ENCODE measurements at places on chromosomes 2 and 18.
A peak's percentile ranks its signal among the peaks of the same experiment; 100 is the strongest.

- DNase-seq: no peak
These were observed 121.6 kb downstream of the ZFP36L2 start for GRCh38 chr2:43104763-43105162.

DNA sequence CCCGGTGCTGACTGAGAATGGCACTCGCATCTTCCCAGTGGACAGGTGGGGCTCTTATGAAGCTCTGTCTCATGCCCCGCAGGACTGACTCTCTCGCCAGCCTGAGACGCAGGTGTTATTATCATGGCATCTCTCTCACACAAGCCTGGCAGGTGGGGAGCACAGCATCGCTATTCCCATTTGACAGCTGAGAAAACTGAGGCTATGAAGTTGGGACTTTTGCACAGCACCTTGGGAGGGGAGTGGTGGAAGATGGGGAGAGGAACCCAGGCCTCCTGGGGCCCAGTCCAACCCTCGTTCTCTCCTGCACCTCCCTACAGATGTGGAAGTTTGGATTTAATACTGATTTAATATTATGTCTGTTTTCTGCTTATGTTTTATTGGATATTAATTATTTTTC is 9.0 kb upstream of the NTSR2 start:
- no peak for DNase-seq

- no peak for DNase-seq
These were observed 779 bp upstream of the LYPD6 start for GRCh38 chr2:149329489-149330126.

DNA sequence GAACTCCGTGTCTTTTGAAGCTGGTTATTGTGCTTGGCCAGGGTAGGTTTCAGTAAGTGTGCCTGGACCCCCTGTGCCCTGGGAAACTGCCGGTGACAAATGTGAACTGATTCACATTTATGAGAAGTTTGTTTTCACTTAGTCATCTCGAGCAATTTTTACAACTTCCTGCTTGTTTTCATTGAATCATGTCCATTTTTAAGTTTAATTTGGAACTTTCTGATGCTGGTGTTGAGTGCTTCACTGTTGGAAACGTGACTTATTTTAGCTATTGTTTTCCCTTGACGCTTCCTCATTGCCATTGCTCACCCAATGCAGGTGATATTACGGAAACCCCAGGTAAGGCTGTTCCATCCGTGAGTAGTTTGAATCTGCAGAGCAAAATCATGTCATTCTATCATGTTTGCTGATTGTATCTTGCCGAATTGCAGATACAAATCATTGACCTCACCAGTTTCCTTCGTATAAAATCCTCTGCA is 97.2 kb downstream of the RTN4 start:
- no peak for DNase-seq

- peak; percentile 84 for DNase-seq
These were observed 548 bp downstream of the KANSL3 start for GRCh38 chr2:96637385-96638143.

DNA sequence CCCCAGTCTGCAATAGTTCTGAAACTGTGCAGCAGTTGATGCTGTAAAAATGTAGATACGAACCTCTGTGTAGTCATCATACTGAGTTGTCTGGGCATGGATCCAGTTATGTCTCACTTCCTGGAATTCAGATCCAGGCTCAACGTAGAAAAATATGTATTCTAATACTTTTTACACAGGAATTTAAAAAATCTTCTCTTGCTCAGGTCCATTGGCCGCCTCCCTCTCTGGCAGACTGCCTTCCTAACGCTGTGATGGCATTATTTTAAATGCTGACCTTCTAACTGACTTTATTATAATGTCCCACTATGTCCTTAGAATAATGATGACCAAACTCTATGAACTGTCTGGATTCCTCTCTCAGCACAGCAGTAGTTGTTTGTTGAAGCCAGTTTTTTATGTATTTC is 119.6 kb downstream of the FEZ2 start:
- DNase-seq: peak; percentile 62

- DNase-seq: no peak
These were observed 90.8 kb downstream of the RHOB start for GRCh38 chr2:20537423-20538307.

DNA sequence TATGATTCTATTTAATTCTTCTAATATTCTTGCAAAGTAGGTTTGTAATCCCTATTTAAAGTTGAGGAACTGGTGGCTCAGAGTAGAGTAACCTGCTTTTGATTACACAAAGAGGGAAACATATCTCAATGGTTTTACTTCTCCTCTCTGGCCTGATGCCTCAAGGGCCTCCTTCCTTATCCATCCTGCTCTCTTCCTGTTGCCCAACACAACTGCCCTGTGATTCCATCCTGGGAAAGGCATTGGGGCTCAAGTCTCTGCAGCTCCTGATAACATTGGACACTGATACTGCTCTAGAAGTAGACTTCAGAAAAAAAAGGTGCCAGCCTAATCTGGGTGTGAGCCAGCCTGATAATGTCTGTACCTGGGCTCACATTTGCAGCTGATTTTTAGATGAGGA is 75.8 kb downstream of the RDH14 start:
- DNase-seq: no peak

DNA sequence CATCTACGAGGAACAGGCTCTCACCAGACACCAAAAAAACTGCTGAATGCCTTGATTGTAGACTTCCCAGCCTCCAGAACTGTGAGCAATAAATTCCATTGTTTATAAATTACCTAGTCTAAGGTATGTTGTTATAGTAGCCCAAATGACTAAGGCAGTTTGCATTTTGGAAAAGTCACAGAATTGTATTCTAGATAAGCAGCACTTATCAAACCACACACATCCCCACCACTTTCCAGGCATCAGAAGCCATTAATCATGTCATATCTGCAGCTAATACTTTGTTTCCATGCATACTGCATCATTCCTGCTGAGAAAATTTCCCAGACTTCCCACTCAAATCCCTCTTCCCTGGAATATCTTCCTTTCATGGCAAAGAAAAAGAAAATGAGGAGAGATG is 187.2 kb downstream of the INO80D start:
- DNase-seq: peak; percentile 15

- peak; percentile 97 for DNase-seq
These were observed 439.3 kb upstream of the TRIB2 start for GRCh38 chr2:12277241-12278034.

GRCh38 chr2:75538521-75539490 is 21.9 kb downstream of the EVA1A start:
- no peak for DNase-seq

DNA sequence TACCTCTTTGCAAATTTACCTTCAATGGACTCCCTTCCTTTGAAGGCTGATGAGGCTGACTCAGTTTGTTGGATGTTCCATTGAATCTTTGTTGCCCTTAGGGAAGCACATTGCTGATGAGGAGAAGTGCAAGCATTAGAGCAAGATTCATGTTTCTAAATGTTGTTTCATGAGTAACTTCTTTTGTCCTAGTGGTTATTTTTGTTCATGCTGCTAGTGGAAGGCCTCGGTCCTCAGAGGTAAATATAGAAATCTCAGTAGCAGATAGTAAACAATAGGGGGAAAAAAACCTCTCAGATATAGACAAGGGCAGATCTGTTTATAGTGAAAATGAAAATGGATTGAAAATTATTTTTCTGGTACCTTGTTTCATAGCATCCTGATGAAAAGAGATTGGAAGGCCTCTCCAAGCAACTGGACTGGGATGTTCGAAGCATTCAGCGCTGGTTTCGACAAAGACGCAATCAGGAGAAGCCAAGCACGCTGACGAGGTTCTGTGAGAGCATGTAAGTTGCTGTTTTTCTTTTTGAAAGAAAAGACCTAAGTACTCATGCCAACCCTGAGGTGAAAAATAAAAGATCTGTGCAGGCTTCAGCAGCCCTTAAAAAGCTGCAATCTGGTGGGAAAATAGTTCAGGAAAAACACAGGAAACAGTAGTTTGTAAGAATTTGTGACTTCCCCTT is 104.9 kb downstream of the CERS6 start:
- no peak for DNase-seq

- DNase-seq: no peak
These were observed 112.1 kb downstream of the NDUFA10 start for GRCh38 chr2:239912938-239913635.

DNA sequence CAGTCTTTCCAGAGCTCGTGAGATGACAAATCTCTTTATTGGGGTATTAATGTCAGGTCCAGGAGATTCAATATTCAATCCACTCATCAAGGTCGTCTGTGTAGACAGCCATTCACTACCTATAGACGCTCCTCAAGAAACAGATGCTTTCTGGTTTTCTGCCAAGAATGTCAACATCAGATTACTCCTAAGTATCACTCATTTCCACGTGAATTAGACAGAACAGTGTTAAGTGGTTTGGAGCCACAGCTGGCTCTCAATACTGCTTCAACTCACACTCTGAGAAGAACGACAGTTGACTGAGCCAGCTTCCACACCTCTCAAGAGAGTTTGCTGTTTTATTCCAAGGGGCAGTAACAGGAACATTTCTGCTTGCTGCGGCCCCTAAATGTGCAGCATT is 113.5 kb upstream of the NEDD4L start:
- DNase-seq: no peak

DNA sequence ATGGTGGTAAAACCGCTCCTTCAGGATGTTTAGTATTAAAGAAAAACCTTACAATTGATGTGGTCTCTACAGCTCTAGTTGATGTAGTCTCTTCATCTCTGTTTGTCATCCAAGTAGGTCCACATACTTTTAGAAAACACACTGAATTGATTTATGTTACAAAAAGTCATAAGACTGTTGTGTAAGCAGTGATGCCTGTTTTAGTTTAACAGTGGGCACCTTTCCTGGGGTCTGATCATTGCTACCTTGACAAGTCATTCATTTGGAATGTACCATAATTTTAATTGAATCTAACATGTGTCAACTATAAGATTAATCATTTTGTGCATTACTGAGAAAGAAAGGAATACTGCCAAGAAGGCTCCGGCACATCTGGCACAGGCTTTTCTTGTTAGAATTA is 34.3 kb downstream of the GIGYF2 start:
- no peak for DNase-seq

Measured in hematopoietic multipotent progenitor cell treated with erythropoietin and hydrocortisone succinate and interleukin-3 and kit ligand, for 8 days (in vitro differentiated cells).